ENCODE measurements at places on chromosomes 6 and 20.

DNA sequence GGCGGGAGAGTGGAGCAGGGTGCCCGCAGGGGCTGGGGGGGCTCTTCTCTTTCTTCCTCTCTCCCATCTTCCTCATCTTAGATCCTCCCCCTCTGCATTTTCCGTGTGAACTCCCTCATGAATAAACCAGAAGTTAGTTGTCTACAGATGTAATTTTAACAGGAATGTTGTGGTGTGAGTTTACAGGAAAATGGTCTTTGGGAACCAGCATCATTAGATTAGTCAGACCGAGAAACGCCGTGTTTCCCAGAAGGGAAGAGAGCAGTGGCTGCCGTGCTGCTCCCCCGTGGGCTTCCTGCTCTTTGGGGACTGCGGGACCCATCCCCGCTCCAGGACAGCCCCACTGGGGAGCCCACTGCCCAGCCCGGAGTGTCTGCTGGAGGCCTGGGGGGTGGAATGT lies 3.4 kb downstream of the MYT1 start:
- DNase-seq = no peak

DNA sequence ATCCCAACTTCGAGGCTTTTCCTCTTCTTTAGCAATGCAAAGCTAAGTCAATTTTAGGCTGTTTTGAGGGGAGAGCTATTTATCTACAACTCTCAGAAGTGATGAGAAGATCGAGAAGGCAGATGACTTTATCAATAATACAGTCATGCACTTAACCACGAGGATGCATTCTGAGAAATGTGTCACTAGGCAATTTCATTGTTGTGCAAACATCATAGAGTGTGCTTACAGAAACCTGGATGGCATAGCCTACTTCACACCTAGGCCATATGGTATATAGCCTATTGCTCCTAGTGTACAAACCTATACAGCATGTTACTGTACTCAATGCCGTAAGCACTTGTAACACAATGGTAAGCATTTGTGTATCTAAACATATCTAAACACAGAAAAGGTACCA lies 66.6 kb downstream of the PRND start:
- DNase-seq = no peak

- no peak for DNase-seq
These were observed 81.8 kb upstream of the CNKSR3 start for GRCh38 chr6:154592199-154592860.

GRCh38 chr6:119430805-119431204 lies 81.2 kb upstream of the MAN1A1 start:
- DNase-seq = no peak

DNA sequence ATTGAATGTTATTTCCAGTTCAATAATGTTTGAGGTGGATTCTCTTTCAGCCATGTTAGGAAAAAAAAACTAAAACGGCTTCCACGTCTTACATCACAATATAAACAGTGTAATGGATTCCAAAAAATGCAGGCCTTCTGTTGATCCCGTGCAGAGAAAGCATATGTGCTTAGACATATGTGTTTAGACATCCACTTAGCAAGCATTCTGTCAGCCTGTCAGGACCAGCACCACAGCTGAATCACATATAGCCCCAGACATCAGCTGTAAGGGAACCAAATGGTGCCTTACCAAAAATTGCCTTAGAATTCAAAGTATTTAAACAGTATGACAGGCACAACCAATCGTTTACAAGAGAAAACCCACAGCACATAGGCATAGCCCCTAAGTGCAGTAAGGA lies 304.9 kb downstream of the EYA4 start:
- no peak for DNase-seq

GRCh38 chr20:53220482-53221307 lies 248.5 kb downstream of the TSHZ2 start:
- DNase-seq = no peak

- peak; percentile 1 for DNase-seq
These were observed 5.6 kb upstream of the UCKL1 start for GRCh38 chr20:63961664-63962425.

DNA sequence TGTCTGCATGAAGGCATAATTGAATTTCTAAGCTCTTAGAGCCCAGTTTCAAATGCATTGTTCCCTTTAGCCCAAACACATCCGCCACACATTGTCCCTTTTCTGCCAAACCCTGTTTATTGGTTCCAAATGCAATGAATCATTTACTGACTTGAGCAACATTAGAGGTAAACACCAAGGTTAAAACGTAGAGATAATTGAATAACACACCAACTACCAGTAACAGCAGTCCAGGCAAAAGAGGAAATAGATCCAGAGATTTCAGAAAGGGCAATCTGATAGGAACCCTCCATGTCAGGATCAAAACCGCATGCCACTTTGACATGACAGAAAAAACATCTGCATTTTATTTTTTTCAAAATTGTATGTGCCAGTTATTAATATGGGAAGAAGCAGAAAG lies 114.8 kb downstream of the PKHD1 start:
- no peak for DNase-seq

GRCh38 chr20:24785141-24786110 lies 163.6 kb upstream of the CST7 start:
- DNase-seq = no peak
